ENCODE measurements at places on chromosomes 4 and X. TPM values are rescaled to one million over a fixed set of nuclear protein-coding genes. Genes with fewer than 3 reads are reported as not detected.

The NLGN3 gene
- total RNA-seq, result 0.69 TPM

The ARHGAP36 gene
- total RNA-seq, result not detected

The NCAPG gene
- total RNA-seq, result 73.4 TPM

The XAGE1A gene
- 59.0 TPM for total RNA-seq

The CFAP47 gene
- total RNA-seq, result 0.22 TPM

- no peaks in the 10 kb centered on the region for H3K27me3 ChIP-seq
- H3K36me3 ChIP-seq, result no peaks in the 10 kb centered on the region
- H3K27ac ChIP-seq, result no peak overlapping the region
- no peak overlapping the region for H3K4me3 ChIP-seq
Observed at GRCh38 chr4:124899997-124900396, 187.5 kb upstream of the ANKRD50 start.

DNA sequence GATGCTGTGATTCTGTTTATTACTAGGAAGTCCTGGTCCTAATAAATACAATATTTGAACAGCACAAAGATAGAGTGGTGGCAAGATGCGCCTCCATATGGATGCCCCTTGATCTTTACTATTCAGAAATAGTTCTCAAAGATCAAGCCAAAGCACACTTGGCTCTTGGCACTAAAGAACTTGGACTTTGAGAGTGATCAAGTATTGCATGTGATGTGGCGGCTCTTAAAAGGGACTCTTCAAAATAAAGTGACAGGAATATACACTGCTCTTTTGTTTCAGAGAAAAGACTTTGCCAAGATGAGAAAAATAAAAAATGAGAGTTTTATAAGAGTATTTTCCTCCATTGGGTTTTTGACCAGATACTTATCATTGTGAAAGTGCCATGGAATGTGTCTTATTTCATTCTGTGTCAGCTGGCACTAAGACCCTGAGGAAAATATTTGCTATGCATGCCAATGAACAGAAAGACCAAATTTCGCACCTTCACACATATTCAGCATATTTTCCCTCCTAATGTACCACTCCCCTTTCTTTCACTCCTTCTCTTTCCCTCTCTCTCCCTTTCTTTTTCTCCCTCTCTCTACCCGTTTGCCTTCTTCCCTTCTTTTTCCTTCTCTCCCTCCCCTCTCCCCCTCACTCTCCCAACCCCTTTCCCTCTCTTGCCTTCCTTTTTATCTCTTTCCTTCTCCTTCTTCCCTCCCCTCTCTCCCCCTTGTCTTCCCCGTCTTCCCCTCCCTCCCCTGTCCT is 35.1 kb downstream of the ARHGAP24 start:
- H3K4me1 ChIP-seq, result no peaks in the 10 kb centered on the region
- DNase-seq, result no peak

DNA sequence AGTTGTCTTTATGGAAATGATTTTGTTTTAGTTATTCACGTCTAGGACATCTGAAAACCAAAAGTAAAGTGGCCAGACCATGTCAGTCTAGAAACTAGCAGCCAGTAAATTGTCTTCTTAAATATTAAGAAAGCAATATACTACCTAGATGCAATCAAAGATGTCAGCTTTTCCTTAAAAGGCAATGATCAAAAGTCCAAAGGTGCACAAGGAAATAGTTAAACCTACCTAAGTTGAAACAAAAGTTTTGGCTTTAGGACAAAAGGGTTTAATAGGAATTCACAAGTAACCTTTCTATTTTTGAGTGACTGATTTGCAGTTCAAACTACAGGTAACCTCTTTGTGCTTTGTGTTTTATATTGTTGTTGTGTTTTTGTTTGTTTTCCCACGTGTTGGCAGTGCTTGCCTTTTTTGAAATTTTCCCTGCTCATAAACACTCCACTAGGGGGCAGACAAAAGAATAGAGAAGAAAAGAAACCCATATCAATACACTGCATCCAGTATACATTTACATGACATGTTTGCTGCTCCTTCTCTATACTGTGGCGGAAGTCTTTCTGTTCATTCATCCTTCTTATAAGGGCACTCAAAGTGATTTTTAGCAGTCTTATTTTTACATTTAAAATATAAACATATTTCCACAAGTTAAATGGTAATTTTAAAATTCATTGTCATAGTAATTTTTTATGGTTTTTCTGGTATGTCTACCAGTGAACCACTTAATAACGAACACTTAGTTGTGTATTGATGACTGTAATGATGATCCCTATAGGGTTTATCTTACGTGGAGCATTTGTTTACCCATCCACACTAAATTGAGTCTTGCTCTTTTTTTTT is 62.7 kb downstream of the GAB1 start:
- no peak overlapping the region for H3K27ac ChIP-seq
- no peaks in the 10 kb centered on the region for H3K27me3 ChIP-seq
- peak; percentile 61 for DNase-seq

DNA sequence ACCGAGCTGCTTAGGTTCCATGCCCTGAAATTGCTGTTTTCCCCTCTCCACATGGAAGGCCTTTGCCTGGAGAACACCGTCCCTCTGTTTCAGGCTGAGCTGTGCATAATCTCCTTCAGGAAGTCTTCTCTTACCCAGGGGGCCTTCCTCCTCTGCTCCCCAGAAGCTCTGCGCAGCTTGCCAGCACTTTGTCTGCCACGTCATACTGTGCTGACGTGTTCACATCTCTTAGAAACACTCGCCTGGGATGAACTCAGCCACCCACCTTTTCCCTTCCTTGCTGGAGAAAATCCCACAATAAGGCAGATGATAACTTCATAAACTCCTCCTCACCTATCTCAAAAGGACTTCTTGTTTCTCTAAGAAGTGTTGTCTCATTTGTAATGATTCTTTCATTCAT is 110.7 kb downstream of the ARHGAP10 start:
- DNase-seq, result peak; percentile 46
- no peak overlapping the region for H3K27ac ChIP-seq
- H3K27me3 ChIP-seq, result no peaks in the 10 kb centered on the region

- no peaks in the 10 kb centered on the region for H3K4me1 ChIP-seq
- no peak overlapping the region for H3K27ac ChIP-seq
- no peak overlapping the region for H3K4me3 ChIP-seq
- no peaks in the 10 kb centered on the region for H3K27me3 ChIP-seq
- no peaks in the 10 kb centered on the region for H3K36me3 ChIP-seq
- no peak for DNase-seq
Observed at GRCh38 chr4:37562592-37562991, 123.6 kb downstream of the RELL1 start.

DNA sequence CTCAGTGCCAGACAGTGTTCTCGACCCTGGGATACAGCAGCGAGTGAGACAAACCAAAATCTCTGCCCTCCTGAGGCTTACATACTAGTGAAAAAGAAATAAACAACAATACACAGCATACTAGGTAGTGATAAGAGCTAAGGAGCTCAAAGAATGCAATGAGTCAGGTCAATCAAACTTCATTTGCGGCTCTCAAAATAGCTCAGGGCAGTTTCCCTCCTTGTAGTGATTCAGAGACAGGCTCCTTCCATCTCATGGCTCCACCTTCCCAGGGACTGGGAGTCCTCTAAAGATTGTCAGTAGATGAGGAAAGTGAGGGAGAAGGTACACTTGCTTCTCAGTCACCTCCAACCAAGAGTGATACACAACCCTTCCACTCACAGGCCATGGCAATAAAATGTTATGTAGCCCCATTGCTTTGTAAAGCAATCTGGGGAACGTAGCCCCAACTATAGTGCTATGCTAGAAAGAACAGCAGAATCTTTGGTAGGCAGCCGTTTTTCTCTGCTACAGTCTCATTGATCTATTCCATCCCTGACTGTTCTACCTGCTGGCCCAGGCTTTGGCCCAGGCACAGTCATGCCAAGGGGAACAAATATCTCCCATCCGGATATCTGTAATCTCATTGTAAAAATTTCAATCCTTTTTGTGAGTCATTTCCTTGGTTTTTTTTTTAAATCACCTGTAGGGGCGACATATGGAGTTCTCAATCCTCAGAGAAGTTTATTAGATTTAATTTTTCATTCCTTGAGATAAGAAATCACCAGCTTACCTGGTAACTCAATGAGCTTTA is 183.1 kb upstream of the S100G start:
- no peak overlapping the region for H3K27ac ChIP-seq
- no peaks in the 10 kb centered on the region for H3K36me3 ChIP-seq
- H3K27me3 ChIP-seq, result no peaks in the 10 kb centered on the region
- DNase-seq, result no peak
- no peak overlapping the region for H3K4me3 ChIP-seq

DNA sequence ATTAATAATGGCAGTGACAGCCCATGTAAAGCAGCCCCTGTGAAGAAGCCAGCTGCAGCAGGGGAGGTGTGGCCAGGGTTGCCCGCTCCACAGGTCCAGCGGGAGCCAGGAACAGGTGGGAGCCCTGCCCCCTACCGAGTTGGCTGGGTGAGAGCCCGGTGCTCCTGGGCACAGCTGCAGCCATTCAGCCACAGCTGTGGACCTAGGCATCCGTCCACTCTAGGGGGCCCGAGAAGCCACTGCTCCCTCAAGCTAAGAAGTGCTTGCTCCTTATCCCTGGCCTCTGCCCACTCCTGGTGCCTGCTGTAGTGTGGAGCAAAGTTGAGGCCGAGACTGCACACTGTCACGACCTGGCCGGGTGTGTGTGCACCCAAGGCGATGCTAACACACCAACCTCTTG is 1469.0 kb downstream of the PCDH7 start:
- H3K36me3 ChIP-seq, result no peaks in the 10 kb centered on the region
- H3K27me3 ChIP-seq, result no peaks in the 10 kb centered on the region
- H3K27ac ChIP-seq, result no peak overlapping the region
- no peak overlapping the region for H3K4me3 ChIP-seq

- peaks cover 28% of the 10 kb centered on the region for H3K36me3 ChIP-seq
- no peak overlapping the region for H3K27ac ChIP-seq
- H3K27me3 ChIP-seq, result no peaks in the 10 kb centered on the region
Observed at GRCh38 chrX:2484721-2485648, 15.8 kb downstream of the DHRSX start.

GRCh38 chrX:121639781-121640180 is 592.4 kb downstream of the GLUD2 start:
- no peaks in the 10 kb centered on the region for H3K36me3 ChIP-seq
- no peak overlapping the region for H3K4me3 ChIP-seq
- no peak overlapping the region for H3K27ac ChIP-seq

DNA sequence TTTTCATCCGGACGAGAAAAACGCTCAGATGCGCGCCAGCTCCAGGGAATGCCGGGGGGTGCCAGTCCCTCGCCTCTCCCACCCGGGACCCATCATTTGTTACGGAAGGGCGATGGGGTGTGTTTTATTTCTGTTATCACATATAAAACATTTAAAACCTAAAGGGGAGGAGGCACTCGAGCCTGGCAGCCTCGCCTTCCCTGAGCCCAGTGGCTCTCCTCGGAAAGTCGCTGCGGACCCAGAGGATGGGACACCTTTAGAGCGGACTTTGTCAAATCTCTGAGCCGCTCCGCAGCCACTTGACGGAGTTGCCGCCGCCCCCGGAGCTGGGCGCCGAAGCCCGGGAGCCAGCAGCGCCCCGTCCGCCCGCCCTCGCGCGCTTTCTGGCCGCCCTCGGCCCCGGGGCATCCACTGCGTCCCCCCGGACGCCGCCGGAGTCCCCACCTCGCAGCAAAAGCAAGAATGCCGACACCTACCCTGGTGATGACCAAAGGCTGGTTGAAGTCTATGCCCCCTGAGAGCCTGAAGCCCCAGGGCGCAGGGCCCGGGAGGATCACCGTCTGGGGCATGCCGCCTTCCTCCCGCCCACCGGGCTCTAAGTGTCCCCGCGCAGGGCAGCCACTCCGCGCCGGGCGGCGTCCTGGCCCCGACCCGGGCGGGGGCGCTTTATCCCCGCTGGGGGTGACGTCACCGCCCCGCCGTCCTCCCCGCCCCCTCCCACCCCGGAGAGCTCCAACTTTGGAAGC is at the start of gene PDLIM3:
TSS of gene PDLIM3 (minus strand) at position 642 of the 746 bp plus-strand sequence. CDS start at position 569, 73 bp downstream.
- H3K36me3 ChIP-seq, result no peaks in the 10 kb centered on the region
- peak within 1 kb of the TSS; percentile 22 for H3K4me3 ChIP-seq
- peaks cover 40% of the 10 kb centered on the region for H3K27me3 ChIP-seq
- no peak within 1 kb of the TSS for H3K27ac ChIP-seq
- no peaks in the 10 kb centered on the region for H3K4me1 ChIP-seq

- no peak for DNase-seq
- H3K4me1 ChIP-seq, result peaks cover 57% of the 10 kb centered on the region
Observed at GRCh38 chrX:66020631-66021334, 19.1 kb downstream of the VSIG4 start.

DNA sequence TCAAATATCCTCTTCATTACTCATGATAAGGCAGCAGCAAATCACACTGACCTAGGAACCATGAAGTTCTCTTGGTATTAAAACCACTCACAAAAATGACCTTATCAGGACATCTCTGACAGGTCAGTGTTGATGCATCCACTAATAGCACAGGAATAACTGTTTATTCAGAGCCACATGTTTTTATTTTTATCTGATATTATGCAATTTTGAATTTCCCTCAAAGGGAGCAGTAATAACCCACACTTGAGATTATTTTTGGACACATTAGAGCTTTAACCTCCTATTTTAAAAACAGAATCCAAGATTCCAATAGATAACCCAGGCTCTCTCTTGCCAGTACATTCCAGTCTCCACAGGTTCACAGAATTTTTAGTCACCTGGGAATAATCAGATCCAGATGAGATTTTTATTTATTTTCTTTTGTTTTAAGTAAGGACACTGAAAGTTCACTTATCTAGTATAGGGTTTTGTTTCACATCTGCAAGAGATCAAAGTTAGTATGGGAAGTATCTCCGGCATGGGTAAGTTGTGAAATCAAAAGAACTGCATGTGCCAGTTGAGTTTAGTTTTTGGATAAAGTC is 36.3 kb upstream of the MYOZ2 start:
- H3K4me3 ChIP-seq, result no peak overlapping the region
- H3K27me3 ChIP-seq, result 0 out of 3 replicates have a peak, but pooled peaks cover 2% of the 10 kb centered on the region
- no peaks in the 10 kb centered on the region for H3K36me3 ChIP-seq

DNA sequence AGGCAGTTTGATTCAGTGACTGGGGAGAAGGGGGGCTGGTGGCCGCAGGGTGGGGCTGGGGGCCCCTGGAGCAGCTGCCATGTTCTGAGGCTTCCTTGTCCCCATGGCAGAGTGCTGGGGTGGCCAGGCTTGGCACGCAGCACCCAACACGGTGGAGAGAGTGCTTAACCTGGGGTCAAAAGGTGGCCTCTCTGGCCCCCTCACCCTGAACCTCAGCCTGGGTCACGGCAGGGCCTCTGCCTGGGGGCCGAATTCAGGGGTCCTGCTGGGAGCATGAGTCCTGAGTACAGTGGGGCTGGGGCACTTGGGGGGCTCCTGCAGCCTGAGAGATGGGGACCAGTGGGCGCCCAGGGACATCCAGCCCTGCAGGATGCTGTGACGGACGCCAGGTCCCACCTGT is 19.9 kb downstream of the FGFRL1 start:
- H3K27me3 ChIP-seq, result 0 out of 2 replicates have a peak, but pooled peaks cover 6% of the 10 kb centered on the region
- H3K27ac ChIP-seq, result no peak overlapping the region
- no peak for DNase-seq
- H3K4me1 ChIP-seq, result peaks cover 91% of the 10 kb centered on the region
- no peaks in the 10 kb centered on the region for H3K36me3 ChIP-seq

DNA sequence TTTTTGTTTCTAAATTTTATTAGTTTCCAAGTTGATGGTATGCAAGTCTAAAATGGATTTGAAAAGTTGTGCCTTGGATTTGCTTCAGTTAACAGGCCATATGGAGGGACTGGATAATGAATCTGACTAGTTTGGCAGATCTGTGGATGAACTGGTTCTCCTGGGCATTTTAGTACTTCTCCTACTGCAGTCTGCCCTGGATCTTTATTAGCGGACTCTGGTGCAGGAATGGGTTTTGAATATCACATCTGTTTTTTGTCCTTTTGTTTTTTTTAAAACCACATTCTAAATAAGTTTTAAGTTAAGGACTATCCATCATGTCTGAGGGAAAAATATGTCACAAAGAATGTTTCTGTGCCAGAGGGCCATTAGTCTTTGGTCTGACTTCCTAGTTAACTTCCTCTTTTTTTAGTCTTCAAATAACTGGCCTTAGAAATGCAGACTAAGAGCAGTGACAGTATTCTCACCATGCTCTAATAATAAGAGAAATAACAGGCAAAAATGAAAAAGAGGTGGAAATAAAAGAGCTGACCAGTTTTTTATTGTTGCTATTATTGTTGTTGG is 13.9 kb upstream of the DCK start:
- no peak overlapping the region for H3K27ac ChIP-seq
- peaks cover 66% of the 10 kb centered on the region for H3K36me3 ChIP-seq
- no peak overlapping the region for H3K4me3 ChIP-seq
- H3K27me3 ChIP-seq, result no peaks in the 10 kb centered on the region

All from K562 (cell line).